ENCODE measurements at places on chromosomes 7 and 10.

DNA sequence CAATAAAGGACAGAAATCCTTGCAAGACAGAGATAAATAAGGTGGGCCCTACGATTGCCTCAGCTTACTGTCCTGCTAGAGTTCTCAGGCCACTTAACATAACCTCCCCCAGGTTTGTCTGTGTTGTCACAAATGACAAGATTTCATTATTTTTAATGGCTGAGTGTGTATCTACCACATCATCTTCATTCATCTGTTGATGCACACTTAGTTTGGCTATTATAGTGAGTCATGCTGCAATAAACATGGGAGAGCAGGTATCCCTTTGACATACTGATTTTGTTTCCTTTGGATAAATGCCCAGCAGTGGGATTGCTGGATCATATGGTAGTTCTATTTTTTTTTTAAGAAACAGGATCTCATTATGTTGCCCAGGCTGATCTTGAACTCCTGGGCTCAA is 60.6 kb downstream of the PRTFDC1 start:
- DNase-seq: no peak

DNA sequence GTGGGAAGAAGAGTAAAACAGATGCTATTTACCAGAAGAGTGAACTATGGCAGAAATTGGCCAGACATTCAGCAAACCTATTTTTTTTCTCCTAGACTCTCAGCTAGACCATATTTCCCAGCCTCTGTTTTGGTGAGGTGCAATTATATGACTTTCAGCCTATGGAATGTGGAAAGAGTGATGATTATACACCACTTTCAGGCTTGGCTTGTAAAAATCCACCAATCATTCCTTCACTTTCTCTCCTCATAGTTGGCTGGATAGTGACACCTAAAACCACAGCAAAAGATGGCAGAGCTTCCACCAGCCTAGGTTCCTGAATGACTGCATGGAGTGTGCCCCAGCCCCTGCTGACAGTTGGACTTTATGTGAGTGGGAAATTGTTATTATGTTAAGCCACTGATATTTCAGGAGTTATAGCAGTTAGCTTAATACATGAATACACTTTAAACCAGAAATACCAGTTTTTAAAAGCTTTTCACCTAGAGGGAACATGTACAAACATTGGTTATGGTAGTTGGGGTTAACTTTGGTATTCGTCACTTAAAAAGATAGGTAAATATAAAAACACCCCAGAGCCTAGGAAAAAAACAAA is 19.1 kb upstream of the TNKS2 start:
- no peak for DNase-seq

DNA sequence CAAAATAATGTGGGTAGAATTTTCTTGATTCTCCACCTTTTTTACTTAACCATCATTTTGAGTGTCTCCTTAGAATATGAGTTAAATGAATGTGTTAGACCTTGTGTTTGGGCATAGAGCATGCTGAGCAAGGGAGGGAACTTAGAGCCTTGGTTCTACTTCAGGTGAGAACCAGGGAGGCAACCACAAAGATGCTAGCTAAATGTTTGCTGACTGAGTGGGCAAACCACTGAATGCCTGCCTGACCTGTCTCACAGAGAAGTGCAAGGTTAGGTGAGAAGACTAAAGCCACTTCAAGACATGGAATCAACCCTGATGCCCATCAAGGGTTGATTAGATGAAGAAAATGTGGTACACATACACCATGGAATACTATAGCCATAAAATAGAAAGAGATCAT is 242.6 kb upstream of the ZNF32 start:
- no peak for DNase-seq

DNA sequence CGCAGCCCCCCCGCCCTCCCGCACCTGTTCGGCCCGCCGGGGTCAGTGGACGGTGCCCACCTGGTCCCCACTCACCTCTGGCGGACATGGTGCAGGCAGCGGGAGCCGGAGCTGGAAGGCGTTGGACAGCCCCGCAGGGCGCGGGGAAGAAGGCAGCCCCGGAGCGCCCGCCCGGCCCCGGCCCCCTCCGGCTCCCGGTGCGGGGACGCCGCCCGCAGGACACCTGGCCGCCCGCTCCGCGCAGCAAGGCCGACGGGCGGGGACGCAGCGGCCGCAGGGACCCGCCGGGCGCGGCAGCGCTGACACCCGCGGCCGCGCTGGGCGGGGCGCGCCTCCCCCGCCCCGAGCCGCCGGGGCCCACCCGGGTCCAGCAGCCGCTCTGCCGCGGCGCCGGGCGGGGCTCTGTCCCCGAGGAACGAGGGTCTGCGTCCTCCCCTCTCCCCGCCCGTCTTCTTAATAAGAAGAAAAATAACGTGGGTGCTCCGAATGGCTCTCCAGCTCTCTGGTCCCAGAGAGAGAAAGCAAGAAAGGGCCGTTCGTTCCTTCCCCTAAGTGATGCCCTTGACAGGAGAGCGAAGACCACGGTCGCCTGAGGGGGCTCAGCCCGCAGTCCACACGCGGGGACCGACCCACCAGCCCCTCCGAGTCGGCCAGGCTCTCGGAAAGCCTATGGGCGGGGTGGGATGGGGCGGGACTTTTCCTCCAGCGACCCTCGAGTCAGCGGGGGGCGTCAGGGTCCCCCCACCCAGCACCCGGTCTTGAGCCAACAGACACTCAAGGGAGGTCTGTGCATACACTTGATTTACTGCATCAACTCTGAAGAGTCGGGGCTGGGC is 53.4 kb upstream of the FHIP2A start:
- no peak for DNase-seq

- DNase-seq: no peak
Observed at GRCh38 chr7:47594406-47594805, 12.5 kb upstream of the TNS3 start.

- no peak for DNase-seq
Observed at GRCh38 chr7:128868624-128869137, 6.0 kb downstream of the ATP6V1F start.

GRCh38 chr7:41869997-41870396 is 167.1 kb upstream of the INHBA start:
- DNase-seq: no peak

DNA sequence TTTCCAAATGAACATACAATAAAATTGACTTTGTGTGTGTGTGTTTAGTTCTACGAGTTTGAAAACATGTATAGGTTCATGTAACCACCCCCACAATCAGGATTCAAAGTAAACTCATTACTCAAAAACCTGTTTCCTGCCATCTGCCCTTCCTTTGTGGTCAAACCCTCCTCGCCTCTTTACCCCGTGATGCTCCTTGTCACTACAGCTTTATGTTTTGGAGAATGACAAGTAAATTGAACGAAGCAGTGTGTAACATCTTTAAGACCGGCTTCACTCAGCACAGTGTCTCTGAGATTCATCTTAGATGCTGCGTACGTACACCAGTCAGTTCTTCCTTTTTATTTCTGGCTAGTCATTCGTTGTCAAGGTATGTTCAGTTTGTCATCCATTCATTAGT is 54.6 kb upstream of the MKI67 start:
- no peak for DNase-seq

DNA sequence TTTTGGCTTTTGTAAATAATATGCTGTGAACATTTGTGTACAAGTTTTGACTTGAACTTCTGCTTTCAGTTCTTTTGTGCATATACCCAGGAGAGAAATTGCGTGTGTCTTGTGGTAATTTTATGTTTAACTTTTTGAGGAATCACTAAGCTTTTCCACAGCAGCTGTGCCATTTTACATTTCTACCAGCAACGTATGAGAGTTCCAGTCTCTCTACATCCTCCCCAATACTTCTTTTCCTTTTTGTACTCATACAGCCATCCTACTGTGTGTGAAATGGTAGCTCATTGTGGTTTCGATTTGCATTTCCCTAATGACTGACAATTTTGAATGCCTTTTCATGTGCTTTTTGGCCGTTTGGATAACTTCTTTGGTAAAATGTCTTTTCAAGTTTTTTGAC is 66.3 kb upstream of the INHBA start:
- DNase-seq: no peak

DNA sequence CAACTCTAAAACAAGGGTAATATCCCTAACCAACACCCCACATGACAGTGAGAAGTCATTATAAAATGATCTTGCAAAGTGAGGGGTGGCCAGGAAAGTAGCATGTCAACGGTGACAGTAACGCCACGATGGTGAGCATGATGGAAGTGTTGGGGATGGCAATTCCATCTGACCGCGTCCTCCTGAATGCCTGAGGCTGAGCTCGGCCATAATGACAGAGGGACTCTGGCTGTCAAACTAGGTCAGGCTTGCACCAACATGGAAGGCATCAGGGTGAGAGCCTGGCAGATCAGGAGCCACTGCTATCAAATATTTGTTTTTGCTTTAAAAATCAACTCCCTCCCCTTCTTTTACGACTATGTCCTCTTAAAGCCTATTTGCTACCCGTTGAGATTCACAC is 55.7 kb upstream of the EFCAB10 start:
- DNase-seq: no peak

- DNase-seq: no peak
Observed at GRCh38 chr7:138889582-138890498, 91.3 kb downstream of the KIAA1549 start.

GRCh38 chr10:14573666-14574261 is 200.9 kb downstream of the FAM107B start:
- DNase-seq: peak; percentile 65

- DNase-seq: no peak
Observed at GRCh38 chr7:27842094-27842692, 102.2 kb downstream of the TAX1BP1 start.

DNA sequence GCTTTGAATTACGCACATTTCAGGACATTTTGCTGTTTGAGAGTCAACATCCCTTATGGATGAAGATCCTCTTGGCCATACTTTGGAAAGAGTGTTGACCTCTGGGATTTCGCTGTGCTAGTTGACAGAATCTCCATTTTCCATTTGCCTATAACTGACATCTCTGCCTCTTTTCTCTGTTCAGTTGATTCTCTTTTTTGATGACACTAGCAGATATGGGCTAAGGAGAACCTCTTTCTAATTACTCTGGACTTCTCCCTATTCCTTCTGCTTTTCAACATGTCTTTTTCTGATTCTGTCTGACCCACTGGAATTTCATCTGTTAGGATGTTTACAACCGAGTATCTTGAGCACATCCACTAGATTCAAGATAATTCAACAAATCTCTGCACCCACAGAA is 311.5 kb downstream of the CAMK1D start:
- DNase-seq: no peak

DNA sequence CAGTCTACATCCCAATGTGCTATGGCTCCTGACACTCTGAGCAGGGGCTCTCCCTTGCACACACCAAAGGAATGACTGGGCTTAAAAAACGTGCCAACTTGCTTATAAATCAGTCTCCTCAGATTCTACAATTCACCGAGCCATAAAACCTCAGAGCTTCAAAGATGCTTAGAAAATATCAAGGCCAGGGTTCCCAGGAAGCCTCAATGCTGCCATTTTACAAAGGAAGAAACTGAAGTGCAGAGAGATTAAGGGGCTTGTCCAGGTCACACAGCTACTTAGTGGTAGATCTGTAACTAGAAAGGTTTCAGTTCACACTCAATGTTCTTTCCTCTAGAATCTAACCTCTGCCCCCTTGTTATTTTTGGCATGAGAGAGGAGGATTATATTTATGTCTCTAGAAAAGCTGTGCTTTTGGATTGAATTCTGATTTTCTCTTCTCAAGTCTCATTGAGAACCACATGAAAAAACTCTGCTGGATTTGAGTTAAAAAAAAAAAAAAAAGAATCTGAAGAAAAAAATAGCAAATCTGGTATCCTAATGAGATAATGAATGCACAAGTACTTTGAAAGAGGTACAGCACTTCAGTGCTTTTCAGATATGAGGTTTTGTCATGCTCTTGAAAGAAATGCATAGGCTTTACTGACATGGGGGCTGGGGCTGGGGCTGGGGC is 22.3 kb upstream of the TSPAN33 start:
- DNase-seq: no peak

GRCh38 chr10:88379575-88379974 is 203.5 kb downstream of the RNLS start:
- DNase-seq: no peak

GRCh38 chr7:94298943-94299342 is 95.8 kb upstream of the COL1A2 start:
- DNase-seq: no peak

DNA sequence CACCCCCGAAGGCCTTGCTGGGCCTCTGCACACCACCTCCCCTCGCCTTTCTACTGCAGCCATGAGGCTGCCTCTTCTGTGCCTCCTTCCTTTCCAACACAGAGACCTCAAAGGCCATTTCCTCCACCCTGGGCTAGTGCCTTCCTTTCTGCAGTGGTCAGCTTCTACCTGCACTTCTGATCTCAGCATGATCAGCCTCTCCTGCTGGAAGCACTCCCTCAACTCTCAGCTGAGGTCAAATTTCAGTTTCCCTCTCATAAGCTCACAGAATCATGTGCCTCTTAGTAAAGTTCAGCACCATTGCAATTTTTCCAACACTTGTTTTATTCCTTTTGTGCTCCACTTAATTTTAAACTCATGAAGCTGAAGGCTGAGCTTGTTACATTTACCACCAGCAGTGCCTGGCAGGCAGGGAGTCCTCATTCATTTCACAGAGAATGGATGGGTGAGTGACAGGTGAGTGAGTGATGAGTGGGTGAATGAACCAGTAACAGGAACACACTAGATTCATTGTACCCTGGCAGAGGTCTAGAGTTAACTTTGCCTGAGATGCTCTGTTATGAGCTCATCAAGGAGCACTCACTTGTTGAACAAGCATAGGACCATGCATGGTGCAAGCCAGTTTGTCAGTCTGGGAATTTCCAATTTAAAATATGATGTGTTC is 124.0 kb upstream of the PRSS58 start:
- no peak for DNase-seq

DNA sequence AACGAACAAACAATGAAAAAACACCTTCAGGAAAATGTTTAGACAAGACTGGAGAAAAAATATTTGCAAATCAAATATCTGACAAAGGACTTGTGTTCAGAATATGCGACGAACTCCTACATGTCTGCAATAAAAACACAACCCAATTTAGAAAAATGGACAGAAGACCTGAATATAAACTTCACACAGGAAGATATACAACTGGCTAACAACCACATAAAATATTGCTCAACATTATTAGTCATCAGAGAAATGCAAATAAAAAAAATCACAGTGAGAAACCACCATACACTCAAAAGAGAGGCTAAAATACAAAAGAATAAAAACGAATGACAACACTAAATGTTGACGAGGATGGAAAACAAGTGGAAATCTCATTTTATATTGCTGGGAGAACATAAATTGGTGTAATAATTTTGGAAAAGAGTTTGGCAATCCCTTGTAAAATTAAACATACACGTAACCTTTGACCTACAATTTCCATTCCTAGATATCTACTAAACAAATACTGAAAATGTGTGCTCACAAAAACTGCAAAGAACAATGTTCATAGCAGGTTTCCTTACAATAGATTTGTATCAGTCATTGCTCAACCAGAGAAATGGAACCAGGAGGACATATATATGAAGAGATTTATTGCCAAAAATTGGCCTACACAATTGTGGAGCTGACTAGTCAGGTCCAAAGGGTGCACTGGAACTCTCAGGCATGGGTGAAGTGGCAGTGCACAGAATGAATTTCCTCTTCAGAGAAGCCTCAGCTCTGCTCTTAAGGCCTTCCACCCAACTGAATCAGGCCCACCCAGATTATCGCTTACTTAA is 82.9 kb upstream of the OGDHL start:
- DNase-seq: peak; percentile 47

- no peak for DNase-seq
Observed at GRCh38 chr10:103196516-103196915, 3.4 kb upstream of the NT5C2 start.

Measured in NCI-H460 (cell line).